ENCODE measurements at places on chromosomes 6 and 20.
A peak's percentile ranks its signal among the peaks of the same experiment; 100 is the strongest.

GRCh38 chr6:112002307-112002706, 51.6 kb upstream of the CCN6 start:
- no peak for DNase-seq

DNA sequence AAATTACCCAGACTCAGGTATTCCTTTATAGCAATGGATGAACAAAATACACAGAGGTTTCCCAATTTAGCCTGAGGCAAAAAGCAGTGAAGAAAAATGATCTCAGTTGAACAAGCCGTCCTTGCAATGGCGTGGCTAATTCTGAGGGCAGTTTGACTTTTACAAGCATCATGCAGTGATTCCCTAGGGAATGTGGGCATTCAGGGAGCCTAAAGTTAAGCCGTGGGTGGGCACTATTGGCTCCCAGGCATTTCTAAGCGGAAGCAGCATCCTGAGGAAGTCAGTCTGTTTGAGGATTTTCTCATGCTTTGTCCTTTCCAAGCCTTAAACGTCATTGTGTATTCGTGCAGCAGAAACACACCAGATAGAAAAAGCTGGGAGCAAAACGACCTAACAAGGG, 133.9 kb downstream of the MYLK4 start:
- no peak for DNase-seq

GRCh38 chr6:8218861-8219260, 116.5 kb upstream of the EEF1E1 start:
- no peak for DNase-seq

DNA sequence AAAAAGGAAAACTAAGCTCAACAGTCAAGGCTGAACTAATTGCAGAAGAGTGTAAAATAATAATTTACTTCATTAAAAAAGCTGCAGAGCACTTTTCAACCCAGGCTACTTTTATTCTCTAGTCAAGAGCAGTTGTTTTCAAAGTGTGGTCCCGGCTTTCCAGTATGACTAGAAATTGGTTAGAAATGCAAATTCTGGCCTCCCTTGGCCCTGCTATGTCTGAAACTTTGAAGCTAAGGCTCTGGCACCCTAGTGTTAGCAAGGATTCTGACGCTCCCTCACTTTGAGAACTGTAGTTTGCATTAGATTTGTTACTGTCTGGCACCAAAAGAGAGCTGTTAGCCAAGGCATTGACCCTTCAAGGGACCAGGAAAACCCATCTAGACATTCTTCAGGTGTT, 9.5 kb upstream of the NXT1 start:
- DNase-seq: no peak

DNA sequence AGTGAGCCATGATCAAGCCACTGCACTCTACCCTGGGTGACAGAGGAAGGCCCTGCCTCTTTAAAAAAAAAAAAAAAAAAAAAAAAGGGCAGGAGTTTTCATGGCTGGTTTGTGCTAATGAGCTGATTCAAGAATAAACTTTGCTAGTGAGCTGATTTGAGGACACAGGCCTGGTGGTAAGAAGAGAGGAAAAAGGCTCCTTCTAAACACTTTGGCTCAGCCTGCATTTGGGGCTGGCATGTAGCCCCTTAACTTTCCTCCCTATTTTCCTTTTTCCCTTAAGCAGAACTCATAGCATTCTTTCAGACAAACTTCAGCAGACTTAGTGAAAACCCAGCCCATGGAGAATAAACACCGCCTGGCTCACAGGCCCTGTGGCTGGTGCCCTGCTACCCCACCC, 432.7 kb downstream of the PTPRT start:
- DNase-seq: no peak

DNA sequence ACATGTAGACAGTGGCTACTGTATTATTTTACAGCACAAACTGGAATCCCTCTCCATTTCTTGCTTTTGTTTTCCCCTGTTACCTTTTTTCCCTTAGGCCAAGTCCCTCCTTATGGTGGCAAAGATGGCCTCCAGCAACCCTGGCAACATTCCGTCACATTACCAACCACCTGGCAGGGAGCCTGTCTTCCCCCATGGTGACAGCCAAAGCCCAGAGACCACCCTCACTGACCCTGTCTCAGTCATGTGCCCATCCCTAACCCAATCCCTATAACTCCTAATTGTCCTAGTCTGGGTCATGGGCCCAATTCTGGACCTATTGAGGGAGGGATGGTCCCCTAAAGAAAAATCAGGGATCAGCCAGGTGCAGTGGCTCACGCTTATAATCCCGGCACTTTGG, 27.6 kb downstream of the PARD6B start:
- no peak for DNase-seq

DNA sequence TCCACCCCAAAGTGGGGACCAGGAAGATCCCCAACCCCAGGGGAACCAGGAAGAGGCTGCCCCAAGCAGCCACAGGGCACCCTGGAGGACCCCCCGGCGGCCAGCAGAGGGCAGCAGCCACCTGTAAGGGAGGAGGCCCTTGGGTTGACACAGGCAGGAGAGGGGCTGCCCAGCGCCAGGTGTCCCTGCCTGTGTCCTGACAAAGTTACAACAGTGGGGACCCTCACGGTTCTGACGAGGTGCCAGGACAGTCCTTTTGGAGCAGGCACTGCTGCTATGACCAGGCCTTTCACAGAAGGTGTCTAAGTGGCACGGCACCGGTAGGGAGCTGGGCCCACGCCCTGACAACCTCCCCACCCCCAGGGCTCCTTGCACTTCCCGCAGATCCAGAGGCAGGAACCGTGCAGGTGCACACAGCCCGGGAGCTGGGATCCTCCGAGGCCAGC, 176.7 kb downstream of the BMP7 start:
- peak; percentile 54 for DNase-seq

DNA sequence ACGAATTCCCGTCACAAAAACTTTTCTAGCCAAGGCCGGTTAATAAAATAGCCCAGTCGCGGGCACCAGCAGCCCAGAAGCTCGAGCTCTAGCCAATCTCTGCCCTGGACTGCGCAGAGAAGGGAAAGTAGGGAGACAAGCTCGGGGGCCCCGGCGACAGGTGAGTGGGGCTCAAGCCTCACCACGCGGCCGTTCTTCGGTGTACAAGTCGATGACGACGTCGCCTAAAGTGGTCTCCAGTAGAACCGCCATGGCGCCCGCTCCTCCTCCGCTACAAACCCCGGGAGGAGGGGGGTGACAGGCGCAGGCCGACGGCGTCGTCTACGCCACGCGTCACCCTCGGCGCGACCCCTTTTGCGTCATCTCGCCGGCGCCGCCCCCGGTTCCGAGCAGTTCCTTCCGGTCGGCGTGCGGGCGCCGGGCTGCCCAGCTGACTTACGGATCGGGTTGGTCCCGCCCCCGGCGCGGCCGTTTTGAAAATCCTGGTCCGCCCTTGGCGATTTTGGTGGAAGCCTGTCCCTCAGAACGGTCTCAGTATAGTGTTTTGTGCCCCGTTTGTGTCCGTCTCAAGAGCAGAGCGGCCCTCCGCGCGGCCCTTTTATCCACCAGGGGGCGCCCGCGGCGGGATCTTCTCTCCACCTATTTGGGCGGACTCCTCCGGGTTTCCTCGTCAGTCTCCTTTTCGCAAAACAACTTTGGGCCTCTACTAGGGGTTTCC, at the start of gene PPIL4:
Gene PPIL4, minus strand, starts transcription at position 290 of the 718 bp plus-strand sequence. Its CDS starts 38 bp downstream, at position 252.
- DNase-seq: peak; percentile 97

- DNase-seq: no peak
Observed at GRCh38 chr6:175680-176079, 116.6 kb upstream of the DUSP22 start.

DNA sequence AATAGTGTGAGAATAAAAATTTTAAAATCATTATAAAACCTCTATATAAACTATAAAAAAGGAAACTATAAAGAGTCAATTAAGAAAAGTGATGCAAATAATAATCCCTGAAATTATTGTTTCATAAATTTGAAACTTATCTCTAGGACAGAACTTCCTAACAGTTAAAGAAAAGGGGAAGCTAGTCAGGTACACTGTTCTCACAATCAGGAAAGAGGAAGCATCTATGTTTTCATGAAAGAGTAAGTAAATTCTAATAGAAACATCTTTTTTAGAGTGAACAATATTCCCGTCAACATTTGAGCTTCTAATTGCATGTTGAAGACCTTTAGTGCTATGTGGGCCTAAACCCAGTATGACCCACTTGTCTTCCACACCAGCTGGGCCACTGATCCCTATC, 1.2 kb upstream of the ADGRF1 start:
- no peak for DNase-seq

GRCh38 chr6:20044883-20045282, 167.4 kb downstream of the MBOAT1 start:
- no peak for DNase-seq

- DNase-seq: no peak
Observed at GRCh38 chr6:149179431-149179830, 138.1 kb upstream of the TAB2 start.

GRCh38 chr6:4885341-4885933, 109.2 kb downstream of the CDYL start:
- no peak for DNase-seq

Data from activated CD8-positive, alpha-beta memory T cell treated with anti-CD3 and anti-CD28 coated beads, Interleukin-2, amount 50 U/mL, for 4 hours (primary cell).